Naive thymus-derived CD4-positive, alpha-beta T cell (primary cell): ENCODE measurements at places on chromosomes 7 and 10. TPM values are rescaled to one million over a fixed set of nuclear protein-coding genes. Genes with fewer than 3 reads are reported as not detected.

Gene IFIT1
- 1.7 TPM for total RNA-seq

Gene HHEX
- total RNA-seq, result 21.4 TPM

Gene ORAI2
- 72.4 and 72.6 TPM in 2 replicates for total RNA-seq

Gene CHST15
- total RNA-seq, result 43.3 TPM

Gene HOXA11
- not detected for total RNA-seq

Gene MYOZ1
- total RNA-seq, result not detected

Gene OR6V1
- total RNA-seq, result not detected

Gene TMEM120A
- 19.1 TPM for total RNA-seq

DNA sequence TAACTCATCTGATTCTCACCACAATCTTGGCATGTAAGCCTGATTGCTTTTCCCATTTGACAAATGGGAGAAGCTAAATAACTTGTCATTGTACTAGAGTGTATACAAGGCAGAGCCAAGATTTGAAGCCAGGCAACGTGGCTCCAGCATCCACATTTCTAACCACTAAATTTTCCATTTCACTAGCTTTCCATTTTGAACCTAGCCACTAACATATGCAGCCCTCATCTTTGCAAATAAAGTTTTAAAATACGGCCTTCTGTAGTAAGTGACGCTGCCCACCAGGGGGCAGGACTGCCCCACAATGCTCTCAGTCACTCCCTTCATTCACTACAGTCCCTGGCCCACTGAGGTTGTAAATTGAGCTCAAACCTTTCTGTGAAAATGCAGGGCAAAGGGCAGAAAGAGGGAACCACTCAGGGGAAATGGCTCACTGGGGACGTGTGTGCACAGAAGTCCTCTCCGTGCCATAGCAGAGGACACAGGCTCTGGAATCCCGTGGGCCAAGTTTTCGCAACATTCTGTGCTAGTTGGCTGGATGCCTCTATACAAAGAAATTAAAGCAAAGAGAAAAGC lies 315.7 kb downstream of the TNS3 start:
- no peaks in the 10 kb centered on the region for H3K27me3 ChIP-seq
- H3K4me3 ChIP-seq, result no peak overlapping the region
- H3K4me1 ChIP-seq, result no peaks in the 10 kb centered on the region
- H3K27ac ChIP-seq, result no peak overlapping the region

GRCh38 chr7:159026271-159027055 lies 118.2 kb downstream of the VIPR2 start:
- no peaks in the 10 kb centered on the region for H3K36me3 ChIP-seq
- H3K27ac ChIP-seq, result no peak overlapping the region
- peak; percentile 45 for DNase-seq

DNA sequence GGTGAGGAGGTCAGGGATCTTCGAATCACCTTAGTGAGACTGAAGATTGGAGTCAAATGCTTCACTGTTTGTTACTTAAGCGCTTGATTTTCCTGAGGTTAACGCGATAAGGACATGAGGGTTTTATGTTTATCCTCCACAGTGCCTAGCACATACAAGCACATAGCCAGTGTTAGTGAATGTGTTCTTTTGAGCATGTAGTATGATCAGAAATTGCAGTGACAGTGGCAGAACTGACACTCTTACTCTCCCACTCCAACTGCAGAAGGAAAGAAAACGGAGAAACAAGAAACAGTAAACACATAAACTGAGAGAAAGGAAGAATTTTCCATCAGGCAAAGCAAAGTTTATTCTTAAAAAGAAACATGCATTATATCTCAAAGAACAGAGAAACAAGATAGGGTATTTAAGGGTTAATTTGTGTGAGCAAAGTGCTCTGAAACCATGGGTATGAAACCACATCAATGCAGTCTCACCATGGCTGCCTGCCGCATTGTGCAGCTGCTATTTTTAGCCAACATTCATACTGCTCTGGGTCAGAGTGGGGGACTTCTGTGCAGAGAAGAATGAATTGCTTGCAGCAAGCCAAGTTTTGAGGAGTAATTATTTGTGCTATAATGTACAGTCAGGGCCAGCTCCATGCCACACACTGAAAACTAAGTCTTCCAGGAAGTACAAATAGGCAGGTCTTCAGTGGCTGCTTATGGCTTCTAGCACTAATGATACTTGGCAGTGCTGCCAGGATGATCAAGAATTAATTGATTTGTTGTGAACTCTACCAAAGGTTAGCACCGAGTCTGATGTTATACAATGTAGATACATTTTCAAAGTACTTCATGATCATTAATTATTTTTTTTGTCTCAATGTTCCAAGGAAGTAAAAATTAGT lies 152.0 kb downstream of the MACC1 start:
- H3K4me1 ChIP-seq, result no peaks in the 10 kb centered on the region
- no peak for DNase-seq
- no peaks in the 10 kb centered on the region for H3K27me3 ChIP-seq
- no peak overlapping the region for H3K4me3 ChIP-seq
- H3K36me3 ChIP-seq, result no peaks in the 10 kb centered on the region

DNA sequence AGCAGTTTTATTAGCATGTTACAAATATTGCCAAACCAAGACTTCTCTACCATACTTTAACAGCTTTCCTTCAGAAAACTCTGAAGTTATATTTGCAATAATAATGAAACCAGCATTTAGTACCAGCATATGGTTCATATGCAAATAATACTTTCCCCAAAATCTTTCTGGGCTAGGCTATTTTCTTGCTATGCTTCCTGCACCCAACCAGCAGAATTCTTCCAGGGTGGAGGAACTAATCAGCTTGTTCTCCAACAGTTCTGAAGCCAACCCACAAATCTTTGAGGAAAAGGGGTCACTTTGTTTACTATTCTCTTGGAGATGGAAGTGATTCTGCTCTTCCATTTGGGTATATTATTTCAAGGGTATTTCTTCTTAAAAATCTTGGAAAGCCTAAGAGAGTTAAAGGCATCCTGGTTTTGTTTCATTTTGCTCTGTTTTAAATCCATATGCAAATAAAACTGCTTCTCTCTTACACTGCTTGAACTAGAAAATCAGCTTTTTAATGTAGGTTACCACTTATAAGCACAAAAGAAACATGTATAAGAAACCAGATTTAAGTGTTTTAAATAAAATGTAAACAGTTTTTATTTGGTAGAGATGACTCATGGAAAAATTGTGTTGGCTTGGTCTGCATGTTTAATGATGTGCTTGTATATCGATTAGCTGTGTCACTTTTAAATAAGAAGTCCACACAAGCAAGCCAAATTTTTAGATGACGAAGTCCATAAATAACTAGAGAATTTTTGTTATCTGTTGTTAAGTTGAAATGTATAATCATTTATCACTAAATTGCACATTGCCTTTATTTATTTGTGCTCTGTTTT lies 103.7 kb downstream of the HECTD2 start:
- no peaks in the 10 kb centered on the region for H3K27me3 ChIP-seq
- no peak overlapping the region for H3K27ac ChIP-seq
- DNase-seq, result no peak
- no peaks in the 10 kb centered on the region for H3K4me1 ChIP-seq
- no peak overlapping the region for H3K4me3 ChIP-seq

DNA sequence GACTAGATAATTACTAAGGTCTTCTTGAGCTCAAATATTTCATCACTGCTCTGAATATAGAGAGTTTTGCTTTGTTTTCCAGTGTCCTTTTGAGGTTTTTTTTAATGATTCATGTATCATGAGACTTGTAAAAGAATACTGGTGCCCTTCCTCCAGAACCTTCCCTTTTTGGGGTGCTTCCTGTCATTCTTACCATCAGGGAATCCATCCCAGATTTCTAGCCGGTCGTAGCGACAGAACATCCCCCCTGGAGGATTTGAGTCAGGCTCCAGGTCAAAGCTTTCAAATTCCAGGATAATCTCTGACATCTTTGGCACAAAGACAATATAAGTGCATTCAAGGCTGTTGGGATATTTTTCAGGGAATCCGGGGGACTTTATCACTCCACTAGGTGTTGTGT lies 71.0 kb downstream of the NRP1 start:
- no peaks in the 10 kb centered on the region for H3K27me3 ChIP-seq
- H3K27ac ChIP-seq, result no peak overlapping the region
- no peak overlapping the region for H3K4me3 ChIP-seq
- no peaks in the 10 kb centered on the region for H3K4me1 ChIP-seq
- H3K36me3 ChIP-seq, result no peaks in the 10 kb centered on the region

GRCh38 chr7:66140924-66141323 lies 26.3 kb downstream of the CRCP start:
- no peaks in the 10 kb centered on the region for H3K27me3 ChIP-seq
- H3K4me1 ChIP-seq, result no peaks in the 10 kb centered on the region
- H3K36me3 ChIP-seq, result peaks cover 18% of the 10 kb centered on the region

- no peaks in the 10 kb centered on the region for H3K4me1 ChIP-seq
- no peak overlapping the region for H3K4me3 ChIP-seq
- no peak for DNase-seq
- H3K27me3 ChIP-seq, result no peaks in the 10 kb centered on the region
These were observed 15.0 kb downstream of the ANKRD1 start for GRCh38 chr10:90905925-90906324.

DNA sequence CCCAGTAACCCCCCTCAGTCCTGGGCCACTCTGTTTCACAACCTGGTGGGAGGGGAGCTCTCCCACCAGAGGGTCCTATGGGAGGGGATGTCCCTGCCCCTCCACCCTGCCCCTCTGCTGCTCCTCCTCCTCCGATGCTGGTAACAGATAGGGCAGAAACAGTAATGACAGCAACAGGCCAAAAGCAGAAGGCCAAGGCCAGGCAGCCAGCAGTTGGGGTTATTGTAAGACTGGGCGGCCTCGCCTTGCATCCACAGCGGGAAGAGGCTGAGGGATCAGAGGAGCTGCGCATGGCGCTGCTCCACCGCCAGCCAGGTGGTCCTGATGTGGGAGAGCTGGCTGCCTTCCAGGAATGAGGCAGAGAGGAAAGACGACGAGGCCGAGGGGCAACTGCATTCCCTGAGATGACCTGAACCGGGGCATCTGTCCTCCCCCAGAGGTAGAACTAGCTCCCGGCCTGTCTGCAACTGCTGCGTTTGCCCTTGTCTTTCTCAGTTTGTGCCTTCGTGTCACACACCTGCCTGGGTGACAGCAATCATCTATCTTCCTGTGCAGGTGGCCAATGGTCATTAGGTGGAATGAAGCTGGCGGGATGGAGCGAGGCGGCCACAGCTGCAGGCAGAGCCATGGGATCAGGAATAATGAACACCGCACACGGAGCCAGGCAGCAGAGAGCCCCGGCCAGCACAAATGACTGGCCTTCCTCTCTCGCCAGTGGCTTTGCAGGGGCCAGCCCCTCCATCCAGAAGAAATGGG lies 54.0 kb upstream of the CACUL1 start:
- H3K4me1 ChIP-seq, result no peaks in the 10 kb centered on the region
- no peak overlapping the region for H3K4me3 ChIP-seq
- no peak for DNase-seq
- no peak overlapping the region for H3K27ac ChIP-seq

GRCh38 chr10:124041675-124042445 lies 51.5 kb downstream of the CHST15 start:
- H3K36me3 ChIP-seq, result no peaks in the 10 kb centered on the region
- no peak for DNase-seq
- H3K4me1 ChIP-seq, result no peaks in the 10 kb centered on the region
- no peaks in the 10 kb centered on the region for H3K27me3 ChIP-seq

DNA sequence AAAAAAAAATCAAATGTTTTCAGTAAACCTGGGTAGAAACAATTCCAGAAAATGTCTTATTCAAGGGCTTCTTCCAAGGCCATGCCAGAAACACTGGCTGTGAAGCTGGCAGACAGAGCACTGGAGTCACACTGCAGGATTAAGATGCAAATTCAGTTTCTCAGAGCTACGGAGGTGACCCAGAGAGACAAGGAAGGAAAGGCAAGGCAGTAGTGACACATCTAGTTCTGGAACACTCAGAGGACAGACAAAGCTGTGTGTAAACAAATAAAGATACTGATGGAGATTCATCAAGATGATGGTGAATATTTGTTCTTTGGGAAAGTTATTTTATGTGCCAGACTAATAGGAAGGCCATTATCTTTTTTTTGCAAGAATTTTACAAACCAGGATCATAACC lies 608.3 kb upstream of the C7orf33 start:
- no peaks in the 10 kb centered on the region for H3K27me3 ChIP-seq
- H3K4me3 ChIP-seq, result no peak overlapping the region
- H3K27ac ChIP-seq, result no peak overlapping the region
- no peak for DNase-seq

GRCh38 chr10:127614484-127615017 lies 65.4 kb downstream of the NPS start:
- no peak for DNase-seq
- H3K4me3 ChIP-seq, result no peak overlapping the region
- H3K27ac ChIP-seq, result no peak overlapping the region
- H3K27me3 ChIP-seq, result no peaks in the 10 kb centered on the region
- H3K4me1 ChIP-seq, result no peaks in the 10 kb centered on the region
- H3K36me3 ChIP-seq, result no peaks in the 10 kb centered on the region

DNA sequence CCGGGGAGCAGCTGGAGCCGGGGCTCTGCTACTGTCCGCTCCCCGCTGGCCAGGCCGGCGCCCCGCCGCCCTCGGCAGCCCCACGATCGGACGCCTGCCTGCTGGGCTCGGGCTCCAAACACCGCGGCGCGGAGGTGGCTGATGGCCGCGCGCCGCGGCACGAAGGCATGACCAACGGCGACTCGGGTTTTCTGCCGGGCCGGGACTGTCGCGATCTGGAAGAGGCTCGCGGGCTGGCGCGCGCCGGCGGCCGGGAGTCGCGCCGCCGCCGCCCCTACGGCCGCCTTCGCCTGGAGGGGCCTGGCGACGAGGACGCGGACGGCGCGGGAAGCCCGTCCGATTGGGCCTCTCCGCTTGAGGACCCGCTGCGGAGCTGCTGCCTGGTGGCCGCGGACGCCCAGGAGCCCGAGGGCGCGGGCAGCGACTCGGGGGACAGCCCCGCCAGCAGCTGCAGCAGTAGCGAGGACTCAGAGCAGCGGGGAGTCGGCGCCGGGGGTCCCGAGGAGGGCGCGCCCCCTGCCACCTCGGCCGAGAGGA lies 570 bp downstream of the TBC1D12 start:
- no peaks in the 10 kb centered on the region for H3K36me3 ChIP-seq
- H3K27me3 ChIP-seq, result peaks cover 20% of the 10 kb centered on the region
- no peak overlapping the region for H3K27ac ChIP-seq
- peak overlapping the region; percentile 43 for H3K4me3 ChIP-seq

GRCh38 chr10:77422491-77423338 lies 214.9 kb downstream of the KCNMA1 start:
- no peaks in the 10 kb centered on the region for H3K27me3 ChIP-seq
- H3K27ac ChIP-seq, result no peak overlapping the region
- H3K4me3 ChIP-seq, result no peak overlapping the region
- no peaks in the 10 kb centered on the region for H3K4me1 ChIP-seq
- no peak for DNase-seq
- H3K36me3 ChIP-seq, result no peaks in the 10 kb centered on the region

DNA sequence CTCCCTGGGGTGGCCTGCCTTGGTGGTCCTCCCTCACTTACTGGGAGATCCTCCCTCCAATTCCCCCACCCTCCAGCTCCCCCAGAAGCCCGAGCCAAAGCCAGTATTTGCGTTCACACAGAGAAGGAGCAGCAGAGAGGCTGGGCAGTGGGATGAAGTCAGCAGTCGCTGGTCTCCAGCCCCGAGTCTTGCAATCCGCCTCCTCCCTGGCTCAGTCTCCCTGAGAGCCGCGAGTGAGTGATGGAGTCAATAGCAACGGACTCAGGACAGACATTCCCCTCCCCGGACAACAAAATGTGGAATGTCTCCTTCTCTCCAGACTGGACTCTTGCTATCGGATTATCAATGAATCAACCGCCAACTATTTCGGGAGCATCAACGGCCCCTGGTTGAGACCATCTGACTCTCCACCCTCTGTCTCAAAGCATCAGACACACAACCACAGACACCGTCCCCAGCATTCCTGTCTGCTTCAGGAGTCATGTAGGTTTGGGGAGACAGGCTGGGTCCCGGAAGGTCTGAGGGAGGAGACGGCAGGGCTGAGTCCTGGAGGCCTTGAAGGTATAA lies 178.4 kb downstream of the SH3PXD2A start:
- H3K27me3 ChIP-seq, result no peaks in the 10 kb centered on the region
- peaks cover 18% of the 10 kb centered on the region for H3K4me1 ChIP-seq
- no peak overlapping the region for H3K4me3 ChIP-seq
- DNase-seq, result no peak
- H3K27ac ChIP-seq, result peak overlapping the region; percentile 87
